ENCODE measurements at places on chromosomes 4 and X. TPM values are rescaled to one million over a fixed set of nuclear protein-coding genes. Genes with fewer than 3 reads are reported as not detected.

DNA sequence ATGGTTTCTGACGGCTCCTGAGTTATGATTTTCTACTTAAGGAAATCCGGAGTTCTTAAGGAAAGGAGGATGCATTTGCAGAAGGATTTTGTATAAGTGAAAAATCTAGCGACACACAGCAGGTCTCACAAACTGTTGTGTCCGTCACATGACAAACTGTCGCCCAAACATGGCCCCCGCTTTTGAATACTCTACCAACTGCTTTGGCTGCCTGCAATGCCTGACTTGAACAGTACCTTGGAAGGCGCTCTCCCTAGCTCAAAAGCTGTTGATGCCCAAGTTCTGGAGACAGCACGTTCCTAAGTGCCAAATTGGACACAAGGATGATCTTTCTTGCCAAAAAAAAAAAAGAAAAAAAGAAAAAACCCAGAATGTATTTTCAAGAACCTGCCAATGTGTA is 103.2 kb downstream of the ENPP6 start:
- no peaks in the 10 kb centered on the region for H3K27me3 ChIP-seq
- no peak overlapping the region for H3K27ac ChIP-seq
- H3K4me1 ChIP-seq: no peaks in the 10 kb centered on the region
- no peak overlapping the region for H3K4me3 ChIP-seq
- no peaks in the 10 kb centered on the region for H3K36me3 ChIP-seq

DNA sequence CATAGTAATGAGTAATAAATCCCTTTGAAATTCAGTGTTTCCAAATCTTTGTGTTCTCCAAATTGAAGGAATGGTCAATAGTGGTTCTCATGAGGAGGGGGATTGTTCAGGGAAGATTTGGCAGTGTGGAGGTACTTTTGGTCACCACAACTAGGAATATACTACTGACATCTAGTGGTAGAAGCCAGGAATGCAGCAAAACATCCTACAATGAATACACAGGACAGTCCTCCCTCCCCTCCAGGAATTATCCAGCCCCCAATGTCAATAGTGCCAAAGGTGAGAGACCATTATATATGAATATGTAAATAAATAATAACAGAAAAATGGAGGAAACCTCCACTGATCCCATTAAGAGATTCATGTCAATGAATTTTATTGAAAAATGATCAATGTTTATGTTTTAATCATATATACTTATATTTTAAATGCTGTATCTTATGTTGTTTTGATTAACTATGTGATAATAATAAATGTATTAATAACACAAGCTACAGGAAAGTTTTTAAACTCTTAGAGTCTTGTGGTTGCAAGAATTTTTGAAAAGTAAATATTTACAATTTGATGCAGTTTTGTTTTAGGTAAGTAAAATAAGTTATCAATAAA is 14.4 kb upstream of the FAM9A start:
- H3K4me1 ChIP-seq: no peaks in the 10 kb centered on the region
- H3K27me3 ChIP-seq: no peaks in the 10 kb centered on the region
- DNase-seq: no peak
- H3K4me3 ChIP-seq: no peak overlapping the region
- no peak overlapping the region for H3K27ac ChIP-seq
- no peaks in the 10 kb centered on the region for H3K36me3 ChIP-seq

GRCh38 chr4:95013236-95013635 is 255.5 kb downstream of the BMPR1B start:
- H3K27ac ChIP-seq: no peak overlapping the region
- no peak for DNase-seq
- H3K4me1 ChIP-seq: no peaks in the 10 kb centered on the region
- H3K4me3 ChIP-seq: no peak overlapping the region
- H3K36me3 ChIP-seq: no peaks in the 10 kb centered on the region

GRCh38 chrX:72666451-72666850 is 47.7 kb downstream of the PHKA1 start:
- no peak overlapping the region for H3K27ac ChIP-seq
- no peak overlapping the region for H3K4me3 ChIP-seq
- no peak for DNase-seq
- H3K36me3 ChIP-seq: no peaks in the 10 kb centered on the region

GRCh38 chr4:42655269-42655637 is 1.7 kb downstream of the ATP8A1 start:
- peak overlapping the region; percentile 95 for H3K4me3 ChIP-seq
- H3K27me3 ChIP-seq: no peaks in the 10 kb centered on the region
- H3K27ac ChIP-seq: peak overlapping the region; percentile 63
- peaks cover 4% of the 10 kb centered on the region for H3K4me1 ChIP-seq
- no peaks in the 10 kb centered on the region for H3K36me3 ChIP-seq

- H3K27ac ChIP-seq: no peak overlapping the region
- DNase-seq: peak; percentile 1
- no peaks in the 10 kb centered on the region for H3K4me1 ChIP-seq
- no peak overlapping the region for H3K4me3 ChIP-seq
Measured at GRCh38 chr4:3419836-3420605, 21.7 kb upstream of the HGFAC start.

GRCh38 chrX:53073115-53073586 is 9.0 kb upstream of the TSPYL2 start:
- H3K4me3 ChIP-seq: no peak overlapping the region
- no peaks in the 10 kb centered on the region for H3K4me1 ChIP-seq
- H3K36me3 ChIP-seq: no peaks in the 10 kb centered on the region
- peak overlapping the region; percentile 66 for H3K27ac ChIP-seq

DNA sequence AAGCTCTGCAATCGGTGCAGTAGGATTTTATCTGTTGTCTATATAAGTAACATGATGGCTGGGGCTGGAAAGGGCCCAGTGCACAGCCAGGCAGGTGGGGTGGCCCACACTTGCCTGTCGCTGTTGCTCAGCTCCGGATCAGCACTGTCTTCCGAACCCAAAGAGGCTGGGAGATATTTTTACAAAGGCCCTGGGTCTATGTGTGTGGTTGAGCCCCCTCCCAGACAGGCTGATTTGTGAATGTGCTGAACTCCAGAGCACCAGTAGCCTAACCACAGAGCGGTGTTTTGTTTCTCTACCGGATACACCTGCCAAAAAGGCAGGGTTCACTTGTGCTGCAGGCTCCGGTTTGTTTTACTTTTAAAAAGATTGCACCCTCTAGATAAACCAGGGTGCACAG is 33.5 kb upstream of the CHRNA9 start:
- DNase-seq: no peak
- no peak overlapping the region for H3K27ac ChIP-seq
- no peak overlapping the region for H3K4me3 ChIP-seq
- H3K36me3 ChIP-seq: no peaks in the 10 kb centered on the region

DNA sequence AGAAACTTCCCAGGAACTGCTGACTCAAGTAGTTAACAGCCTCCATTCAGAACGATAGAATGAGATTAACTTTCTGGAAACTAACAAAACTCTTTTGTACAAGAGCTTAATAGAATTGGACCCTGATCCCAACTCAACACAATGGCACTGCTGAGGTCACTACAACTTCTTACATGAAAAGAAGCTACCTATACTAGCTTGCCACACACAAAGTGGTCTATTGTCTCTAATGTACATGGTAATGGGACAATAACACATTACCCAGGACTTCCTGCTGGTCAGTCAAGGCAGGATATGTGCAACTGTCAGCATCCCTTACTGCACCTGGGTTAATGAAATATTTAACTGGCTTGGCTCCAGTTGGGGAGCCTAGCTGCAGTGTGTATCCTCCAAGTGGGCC is 56.2 kb downstream of the BRCC3 start:
- no peaks in the 10 kb centered on the region for H3K36me3 ChIP-seq
- H3K27ac ChIP-seq: no peak overlapping the region
- no peak overlapping the region for H3K4me3 ChIP-seq
- H3K4me1 ChIP-seq: no peaks in the 10 kb centered on the region
- no peaks in the 10 kb centered on the region for H3K27me3 ChIP-seq
- no peak for DNase-seq

DNA sequence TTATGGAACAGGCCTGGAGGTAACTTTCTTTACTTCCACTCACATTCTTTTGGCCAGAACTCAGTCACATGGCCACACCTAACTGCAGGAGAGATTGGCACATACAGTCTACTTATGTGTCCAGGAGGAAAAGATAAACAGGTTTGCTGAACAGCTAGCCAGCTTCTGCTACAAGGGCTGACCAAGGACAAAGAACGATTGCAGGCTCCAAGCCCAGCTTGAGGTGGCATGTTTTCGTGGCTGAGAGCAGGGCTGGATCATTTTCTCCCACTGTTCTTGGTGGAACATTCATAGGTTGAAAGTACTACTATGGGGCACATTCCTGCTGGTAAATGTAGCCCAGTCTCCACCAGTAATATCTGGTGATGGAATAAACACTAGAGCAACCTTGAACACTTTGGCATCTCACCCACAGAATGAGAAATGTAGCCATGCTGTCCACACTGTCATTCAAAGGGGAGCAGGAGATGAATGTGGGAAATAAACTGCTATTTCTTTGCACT is 28.2 kb downstream of the NHS start:
- no peak overlapping the region for H3K4me3 ChIP-seq
- no peaks in the 10 kb centered on the region for H3K27me3 ChIP-seq
- H3K27ac ChIP-seq: peak overlapping the region; percentile 57
- DNase-seq: no peak

GRCh38 chr4:108586778-108587177 is 33.6 kb upstream of the RPL34 start:
- H3K4me1 ChIP-seq: no peaks in the 10 kb centered on the region
- no peak overlapping the region for H3K4me3 ChIP-seq
- no peaks in the 10 kb centered on the region for H3K27me3 ChIP-seq
- DNase-seq: no peak

- H3K36me3 ChIP-seq: no peaks in the 10 kb centered on the region
- no peak overlapping the region for H3K27ac ChIP-seq
- DNase-seq: no peak
- no peaks in the 10 kb centered on the region for H3K4me1 ChIP-seq
- no peak overlapping the region for H3K4me3 ChIP-seq
- H3K27me3 ChIP-seq: no peaks in the 10 kb centered on the region
Measured at GRCh38 chr4:188701952-188702351, 562.7 kb downstream of the TRIML1 start.

GRCh38 chr4:138647433-138647832 is 368.1 kb upstream of the NOCT start:
- H3K36me3 ChIP-seq: no peaks in the 10 kb centered on the region
- H3K4me3 ChIP-seq: no peak overlapping the region
- H3K4me1 ChIP-seq: no peaks in the 10 kb centered on the region
- no peak for DNase-seq
- H3K27ac ChIP-seq: no peak overlapping the region

GRCh38 chr4:121778991-121779628 is 14.1 kb upstream of the SMIM43 start:
- no peaks in the 10 kb centered on the region for H3K27me3 ChIP-seq
- DNase-seq: no peak
- no peaks in the 10 kb centered on the region for H3K4me1 ChIP-seq
- no peak overlapping the region for H3K4me3 ChIP-seq

CXorf65 gene
- not detected for total RNA-seq

SAP30 gene
- 9.3 TPM for total RNA-seq

CENPE gene
- total RNA-seq: not detected

MAGEC3 gene
- total RNA-seq: not detected

TMEM47 gene
- 117 TPM for total RNA-seq

KCND1 gene
- 10.4 TPM for total RNA-seq

OPRPN gene
- not detected for total RNA-seq

CFI gene
- 17.8 TPM for total RNA-seq

H2BW2 gene
- not detected for total RNA-seq

GPR101 gene
- not detected for total RNA-seq

ADH7 gene
- total RNA-seq: not detected

MAGEA10 gene
- total RNA-seq: not detected
